ENCODE measurements at places on chromosomes 2 and 18.

GRCh38 chr2:12675801-12676200, 40.9 kb upstream of the TRIB2 start:
- DNase-seq, result no peak

GRCh38 chr2:240623531-240624010, 1.7 kb upstream of the GPR35 start:
- DNase-seq, result no peak

- no peak for DNase-seq
These were observed 238.4 kb upstream of the SMAD2 start for GRCh38 chr18:48168861-48169260.

GRCh38 chr2:173874003-173874893, 90.9 kb downstream of the SP3 start:
- no peak for DNase-seq

GRCh38 chr2:240638512-240639160, 13.4 kb downstream of the GPR35 start:
- no peak for DNase-seq

DNA sequence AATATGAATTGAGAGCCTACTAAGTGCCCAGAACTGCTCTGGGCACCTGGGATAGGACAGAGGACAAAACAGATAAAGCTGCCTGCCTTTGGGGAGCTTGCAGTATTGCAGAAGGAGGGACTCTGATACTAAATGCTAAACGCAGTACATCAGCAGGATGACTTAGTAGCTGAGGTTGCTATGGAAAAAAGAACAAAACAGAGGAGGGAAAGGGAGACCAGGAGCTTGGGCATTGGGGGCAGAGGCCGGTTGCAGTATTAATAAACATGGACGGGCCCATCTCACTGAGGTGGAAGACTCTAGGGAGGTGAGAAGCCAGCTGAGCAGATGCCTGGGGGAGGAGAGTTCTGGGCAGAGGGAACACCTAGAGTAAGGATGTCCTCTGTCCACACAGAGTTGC, 66.1 kb upstream of the SP3 start:
- no peak for DNase-seq

DNA sequence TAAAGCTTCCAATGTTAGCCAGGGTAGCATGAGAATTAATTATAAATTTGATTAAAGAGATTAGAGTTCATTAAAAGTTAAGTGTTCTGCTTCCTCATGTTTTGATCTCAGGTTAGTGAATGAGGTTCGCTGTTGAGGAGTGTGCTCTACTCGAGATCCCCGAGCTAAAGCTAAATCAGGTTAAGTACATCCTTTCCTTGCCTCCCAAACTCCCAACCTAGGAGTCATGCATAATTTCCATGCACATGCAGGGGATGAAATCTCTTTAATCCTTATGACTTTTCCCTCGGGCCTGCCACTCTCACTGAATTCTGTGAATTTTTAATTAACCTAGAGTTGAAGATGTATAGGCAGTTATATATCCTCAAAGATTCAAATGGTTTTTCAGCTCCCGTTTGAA, 156.1 kb upstream of the NCK2 start:
- DNase-seq, result no peak

- no peak for DNase-seq
These were observed 93.3 kb downstream of the COLEC12 start for GRCh38 chr18:407191-407590.

- DNase-seq, result no peak
These were observed 27.6 kb downstream of the THNSL2 start for GRCh38 chr2:88197732-88198131.

DNA sequence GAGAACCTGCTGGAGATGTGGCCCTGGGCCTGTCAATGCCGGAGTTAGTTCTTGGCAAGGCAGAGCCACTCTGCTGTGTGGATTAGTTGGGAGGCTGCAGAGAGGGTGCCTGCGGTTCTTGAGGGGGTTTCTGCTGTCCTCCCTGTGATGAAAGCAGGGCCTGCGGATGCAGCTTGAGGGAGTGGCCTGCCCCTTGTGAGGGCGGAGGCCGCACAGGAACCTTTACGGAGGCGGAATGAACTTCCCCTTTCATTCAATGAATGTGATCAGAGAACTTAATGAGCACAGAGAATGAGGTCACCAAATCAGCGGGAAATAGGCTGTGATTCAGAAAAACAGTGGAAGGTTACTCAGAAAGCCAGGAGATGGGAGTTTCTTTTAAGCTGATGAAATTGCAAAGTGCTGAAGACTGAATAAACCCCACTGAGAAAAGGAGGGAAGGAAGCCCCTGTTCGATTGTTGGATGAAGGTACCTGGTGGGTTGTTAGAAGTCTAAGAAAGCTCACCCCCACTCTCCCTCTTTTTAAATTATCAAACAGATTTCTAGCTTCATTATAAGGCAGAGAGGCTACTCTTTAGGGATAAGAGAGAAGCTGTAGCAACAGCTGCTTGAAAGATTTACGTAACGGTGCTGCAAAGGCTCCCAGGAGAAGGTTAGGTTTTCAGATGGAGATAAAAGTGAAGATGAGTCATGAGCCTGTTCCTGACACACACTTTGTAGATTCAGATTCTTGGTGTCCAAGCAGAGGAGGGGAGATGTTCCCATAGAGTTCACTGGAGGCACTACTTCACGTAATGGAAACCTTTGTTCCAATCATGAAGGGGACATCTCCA, 47.4 kb downstream of the VWA3B start:
- DNase-seq, result no peak

DNA sequence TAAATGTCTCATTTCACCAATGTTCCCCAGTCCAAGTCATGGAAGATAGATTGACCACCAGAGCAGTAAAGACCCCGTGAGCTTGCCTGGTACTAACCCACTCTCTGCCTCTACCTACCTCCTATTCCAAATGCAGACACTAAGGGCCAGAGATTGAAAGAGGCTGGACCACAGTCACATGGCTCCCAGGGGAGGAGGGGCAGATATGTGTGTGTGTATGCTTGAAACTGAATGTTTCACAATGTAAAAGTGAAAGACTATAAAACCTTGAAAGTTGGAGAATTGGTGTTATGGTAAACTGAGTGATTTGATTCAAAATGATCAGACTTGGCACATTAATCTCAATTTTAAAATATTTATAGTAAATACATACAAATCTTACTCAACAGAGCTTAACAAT, 21.7 kb upstream of the KLHL29 start:
- no peak for DNase-seq

DNA sequence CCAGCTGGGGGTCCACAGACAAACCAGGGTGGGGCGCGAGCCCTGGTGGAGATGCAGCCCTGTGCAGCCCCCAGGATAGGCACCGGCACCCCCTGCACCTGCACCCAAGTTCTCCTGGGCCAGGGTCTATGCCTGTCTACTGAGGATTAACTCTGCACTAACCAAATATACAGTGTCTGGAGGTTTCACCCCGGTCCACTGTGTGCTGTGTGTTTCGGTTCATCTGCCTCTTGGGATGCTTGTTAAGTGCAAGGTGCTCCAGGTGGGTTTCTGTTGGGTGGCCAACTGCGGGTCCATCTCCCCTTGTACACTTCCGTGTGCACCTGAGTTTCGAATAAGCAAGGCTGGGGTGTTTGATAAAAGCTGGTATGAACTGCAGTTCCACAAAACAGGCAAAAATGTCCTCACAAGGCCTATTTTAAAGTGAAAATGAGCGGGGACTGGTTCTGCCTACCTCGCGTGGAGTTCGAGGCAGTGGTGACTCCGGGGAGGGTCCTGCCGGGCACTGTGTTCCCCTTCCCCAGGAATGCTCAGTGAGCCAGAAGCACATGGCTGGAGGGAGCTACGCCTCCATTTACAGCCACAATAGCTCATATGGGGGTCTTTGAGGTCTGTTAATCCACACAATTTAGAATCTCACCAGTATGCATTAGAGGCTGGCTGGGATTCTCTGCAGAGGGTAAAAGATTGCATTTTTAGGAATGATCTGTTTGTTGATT, 70.7 kb downstream of the EDAR start:
- DNase-seq, result no peak

DNA sequence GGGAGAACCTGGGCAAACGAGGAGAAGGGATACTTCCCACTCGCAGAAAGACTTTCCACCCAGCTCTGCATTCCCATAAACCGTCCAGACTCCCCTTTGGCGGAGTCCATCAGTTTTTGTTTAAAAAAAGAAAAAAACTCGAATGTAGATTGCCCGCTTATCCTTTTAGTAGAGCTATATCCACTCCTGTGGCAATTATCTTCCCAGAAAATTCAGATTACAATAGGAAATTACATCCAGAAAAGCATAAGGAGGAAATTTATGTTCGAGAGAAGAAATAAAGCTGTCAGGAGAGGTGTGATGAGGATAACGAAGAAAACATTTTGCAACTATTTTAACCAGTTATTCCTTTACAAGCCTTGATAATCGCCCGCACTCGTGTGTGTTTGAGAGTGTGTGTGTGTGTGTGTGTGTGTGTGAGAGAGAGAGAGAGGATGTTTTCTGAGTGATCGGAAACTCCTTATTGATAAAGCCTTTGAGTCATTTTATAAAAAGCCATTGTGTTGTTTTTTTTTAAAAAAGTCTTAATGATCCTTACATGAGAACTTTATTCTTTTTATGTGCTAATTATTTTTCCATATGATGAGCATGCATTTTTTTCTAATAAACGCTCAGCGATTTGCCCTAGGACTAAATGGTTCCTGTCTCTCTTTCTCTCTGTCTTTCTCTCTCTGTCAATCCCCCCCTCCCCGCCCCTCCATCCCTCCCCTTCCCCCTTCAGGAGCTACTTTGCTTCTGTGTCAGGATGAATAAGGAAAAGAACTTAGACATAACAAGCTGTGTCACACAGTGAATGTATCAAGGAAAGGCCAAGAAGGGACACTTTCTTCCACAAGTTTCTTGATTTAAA, 1.1 kb upstream of the PPP3R1 start:
- DNase-seq, result no peak

- no peak for DNase-seq
These were observed 34.0 kb upstream of the GPR55 start for GRCh38 chr2:230958820-230959756.

DNA sequence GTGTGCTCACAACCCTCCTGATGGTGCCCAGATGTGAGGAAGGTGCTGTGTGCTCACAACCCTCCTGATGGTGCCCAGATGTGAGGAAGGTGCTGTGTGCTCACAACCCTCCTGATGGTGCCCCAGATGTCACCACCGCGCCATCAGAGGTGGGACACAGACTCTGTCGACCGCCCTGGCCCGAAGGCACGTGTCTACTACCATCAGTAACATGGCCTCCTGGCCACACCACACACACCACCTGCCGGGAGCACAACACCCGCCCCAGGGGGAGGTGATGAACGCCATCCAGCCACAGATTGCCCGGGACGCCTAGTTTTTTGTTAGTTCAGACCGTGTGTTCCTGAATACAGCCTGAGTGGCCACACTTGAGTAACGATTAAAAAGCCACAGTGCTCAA, 24.5 kb downstream of the HDAC4 start:
- DNase-seq, result no peak

DNA sequence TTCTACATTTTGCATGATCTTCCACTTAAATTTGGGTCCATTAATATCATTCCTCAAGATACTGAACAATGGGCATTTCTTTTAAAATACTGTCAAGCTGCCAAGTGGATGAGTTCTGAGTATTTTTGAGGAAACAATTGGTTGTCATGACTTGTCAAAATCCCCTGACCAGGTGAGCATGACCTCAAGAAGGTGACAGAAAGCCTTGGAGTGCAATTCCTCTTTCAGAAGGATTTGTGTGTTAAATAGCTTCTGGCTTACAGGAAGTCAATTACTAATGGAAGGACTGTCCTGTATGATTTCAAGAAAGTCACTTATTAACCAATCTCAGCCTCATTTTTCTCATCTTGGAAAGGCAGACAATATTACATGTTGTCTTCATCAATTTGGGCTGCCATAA, 460.6 kb downstream of the TSN start:
- no peak for DNase-seq

DNA sequence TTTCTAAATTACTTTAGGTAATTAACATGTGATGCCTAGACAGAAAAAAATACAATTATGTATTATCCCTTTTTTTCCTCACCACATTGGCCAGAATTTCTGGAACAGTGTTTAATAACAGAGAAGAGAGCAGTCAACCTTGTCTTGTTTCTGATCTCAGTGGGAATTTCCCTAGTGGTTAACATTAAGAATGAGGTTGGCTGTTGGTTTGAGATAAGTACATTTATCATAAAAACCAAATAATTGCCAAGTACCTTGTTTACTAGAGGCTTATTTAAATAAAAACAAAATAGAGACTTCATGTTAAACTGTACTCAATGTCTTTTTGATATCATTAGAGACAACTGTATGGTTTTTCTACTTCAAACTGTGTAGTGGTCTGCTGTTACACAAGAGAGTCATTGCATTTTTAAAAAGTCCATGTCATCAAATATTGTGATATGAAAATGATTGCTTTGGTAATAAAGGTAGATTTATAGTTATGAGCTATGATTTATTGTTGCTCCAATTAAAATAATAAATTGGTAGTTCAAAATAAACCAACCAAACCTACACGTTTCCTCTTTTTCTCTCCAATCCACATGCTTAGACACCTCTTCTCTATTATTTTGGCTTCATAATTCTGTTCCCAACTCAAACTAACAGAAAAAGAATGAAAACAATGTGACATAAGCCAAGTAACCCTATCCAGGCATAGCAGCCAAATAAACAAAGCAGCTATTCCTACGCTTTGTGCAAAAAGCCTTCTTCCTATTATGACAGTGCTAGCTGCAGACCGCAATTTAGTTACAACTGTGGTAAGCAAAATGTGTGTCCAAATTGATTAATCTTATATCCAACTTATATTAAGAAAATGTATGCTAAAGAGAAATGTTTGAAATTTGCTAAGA, 20.9 kb upstream of the TANK start:
- DNase-seq, result no peak

DNA sequence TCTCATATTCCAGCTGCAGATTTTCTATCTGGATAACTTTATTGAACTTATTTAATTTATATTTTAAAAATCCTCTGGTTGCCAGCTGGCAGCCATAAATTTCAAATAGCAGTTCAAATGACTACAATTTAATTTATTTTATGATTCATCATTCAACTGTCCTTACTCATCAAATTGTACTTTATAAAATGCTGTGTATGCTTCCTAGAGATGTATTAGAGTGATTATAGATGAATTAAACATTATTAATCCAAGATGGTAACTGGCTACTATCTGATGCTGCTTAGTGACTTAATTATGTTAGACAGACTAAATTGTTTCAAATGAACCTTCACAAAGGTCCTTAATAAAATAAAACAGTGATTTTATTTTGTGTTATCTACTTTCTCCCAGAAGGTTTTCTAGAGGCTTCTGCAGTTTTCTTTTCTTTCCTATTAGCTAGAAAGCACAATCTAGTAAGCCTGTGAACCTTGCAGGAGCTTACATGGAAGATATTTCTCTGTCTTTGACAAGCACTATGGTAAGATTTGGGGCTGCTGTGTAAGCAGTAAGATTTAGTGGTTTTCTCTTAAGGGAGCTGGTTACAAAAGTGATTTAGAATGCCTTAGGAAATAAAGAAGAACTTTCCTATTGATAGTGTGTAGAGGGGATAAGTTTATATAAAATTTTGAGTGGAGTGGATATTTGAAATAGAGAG, 322.3 kb downstream of the FSIP2 start:
- DNase-seq, result no peak

GRCh38 chr2:154960802-154961583, 262.5 kb downstream of the KCNJ3 start:
- no peak for DNase-seq

GRCh38 chr2:114769991-114770390, 327.6 kb downstream of the DPP10 start:
- DNase-seq, result no peak
